Head of caudate nucleus (tissue), 42 donors: ENCODE measurements at places on chromosomes 16 and 17.

GRCh38 chr17:7235693-7236665 is 1.7 kb upstream of the DVL2 start:
- no peak for DNase-seq

GRCh38 chr17:47276868-47277267 is 23.2 kb downstream of the ITGB3 start:
- no peak for DNase-seq

DNA sequence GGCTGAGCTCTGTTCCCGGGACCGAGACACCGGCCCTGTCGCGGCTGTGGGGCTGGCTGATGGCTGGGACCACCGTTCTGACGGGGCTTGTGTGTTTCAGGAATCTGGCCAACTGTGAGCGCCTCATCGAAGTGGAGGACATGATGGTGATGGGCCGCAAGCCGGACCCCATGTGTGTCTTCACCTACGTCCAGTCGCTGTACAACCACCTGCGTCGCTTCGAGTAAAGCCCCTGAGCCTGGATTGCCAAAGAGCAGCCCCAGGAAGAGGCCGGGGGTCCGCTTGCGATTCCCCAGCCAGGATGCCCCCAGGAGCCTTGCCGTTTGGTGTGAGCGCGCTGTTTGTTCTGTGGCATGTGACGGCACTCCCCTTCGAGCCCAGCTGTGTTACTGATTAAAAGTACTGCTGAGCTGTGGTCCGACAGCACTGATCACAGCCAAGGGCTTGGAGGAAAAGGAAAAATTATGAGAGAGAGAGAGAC is 23.0 kb downstream of the SMTNL2 start:
- no peak for DNase-seq

- DNase-seq = no peak
Observed at GRCh38 chr16:84654998-84655397, 6.7 kb downstream of the KLHL36 start.
